ENCODE measurements at places on chromosomes 11 and 22.

- no peak for DNase-seq
Measured at GRCh38 chr11:111417011-111417765, 38.1 kb upstream of the POU2AF1 start.

- no peak for DNase-seq
Measured at GRCh38 chr22:46450931-46451561, 86.4 kb downstream of the CELSR1 start.

GRCh38 chr11:48107188-48107704 is 109.4 kb upstream of the OR4B1 start:
- peak; percentile 36 for DNase-seq

DNA sequence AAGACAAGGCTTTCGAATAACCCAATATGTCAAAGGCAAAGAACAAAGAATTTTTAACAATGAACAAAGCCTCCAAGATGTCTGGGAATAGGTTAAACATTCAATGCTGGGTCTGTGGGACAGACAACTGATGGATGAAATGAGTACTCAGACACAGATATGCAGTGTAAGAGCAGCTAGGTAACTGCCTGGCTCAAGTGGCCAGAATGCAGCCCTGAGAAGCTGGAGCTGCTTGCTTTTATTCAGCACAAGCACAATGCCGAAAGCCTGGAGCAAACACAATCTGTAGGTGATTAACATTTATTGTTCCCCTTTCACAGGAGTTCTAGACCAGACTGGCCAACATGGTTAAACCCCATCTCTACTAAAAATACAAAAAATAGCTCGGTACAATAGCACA is 24.0 kb downstream of the GLYAT start:
- no peak for DNase-seq

GRCh38 chr11:60334005-60334620 is 7.1 kb downstream of the MS4A6E start:
- DNase-seq = peak; percentile 58

- peak; percentile 58 for DNase-seq
Measured at GRCh38 chr11:102322560-102322959, 5.3 kb downstream of the BIRC3 start.

DNA sequence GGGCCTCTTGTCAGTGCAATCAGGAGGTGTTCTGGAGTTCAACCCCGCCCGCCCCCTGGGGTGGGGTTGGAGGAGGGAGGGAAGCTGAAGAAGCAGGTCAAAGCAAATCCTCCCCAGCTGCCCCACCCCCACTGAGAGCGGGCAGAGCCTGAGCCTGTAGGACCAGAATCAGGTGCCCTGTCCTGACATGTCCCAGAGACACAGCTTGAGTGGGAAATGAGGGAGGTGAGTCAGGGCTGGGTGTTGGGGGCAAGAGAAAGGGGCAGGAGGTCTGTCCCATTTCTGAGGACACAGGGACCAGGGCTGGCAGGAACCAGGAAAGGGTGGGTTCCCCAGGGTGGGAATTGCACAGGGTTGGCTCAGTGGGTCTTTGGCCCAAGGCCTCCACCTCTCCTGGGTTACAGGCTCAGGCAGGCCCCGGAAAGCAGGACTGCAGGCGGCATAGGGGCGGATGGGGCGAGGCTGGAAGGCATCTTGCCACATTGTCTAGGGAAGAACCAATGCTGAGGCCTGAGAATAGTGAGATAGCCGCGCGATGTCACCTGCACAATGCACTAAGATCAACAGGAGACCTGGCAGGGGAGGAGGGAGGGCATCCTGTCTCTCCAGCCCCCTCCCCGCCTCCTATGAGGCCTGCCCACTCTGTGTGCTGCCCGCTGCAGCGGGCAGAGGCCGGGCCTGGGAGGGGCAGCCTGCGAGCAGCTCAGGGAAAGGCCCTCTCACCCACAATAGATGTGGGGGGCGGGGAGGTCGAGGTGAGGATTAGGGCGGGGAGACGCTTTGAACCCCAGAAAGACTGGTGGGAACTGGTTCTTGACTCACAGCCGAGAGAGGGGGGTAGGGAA is 32.4 kb downstream of the NECTIN1 start:
- no peak for DNase-seq

- DNase-seq = no peak
Measured at GRCh38 chr11:104968355-104968855, at the start of gene CASP4. Gene CASP4 (minus strand): TSS chr11:104968574. CDS start chr11:104968525, 49 bp downstream.

GRCh38 chr11:64923151-64923661 is 1.3 kb upstream of the PPP2R5B start:
- no peak for DNase-seq

DNA sequence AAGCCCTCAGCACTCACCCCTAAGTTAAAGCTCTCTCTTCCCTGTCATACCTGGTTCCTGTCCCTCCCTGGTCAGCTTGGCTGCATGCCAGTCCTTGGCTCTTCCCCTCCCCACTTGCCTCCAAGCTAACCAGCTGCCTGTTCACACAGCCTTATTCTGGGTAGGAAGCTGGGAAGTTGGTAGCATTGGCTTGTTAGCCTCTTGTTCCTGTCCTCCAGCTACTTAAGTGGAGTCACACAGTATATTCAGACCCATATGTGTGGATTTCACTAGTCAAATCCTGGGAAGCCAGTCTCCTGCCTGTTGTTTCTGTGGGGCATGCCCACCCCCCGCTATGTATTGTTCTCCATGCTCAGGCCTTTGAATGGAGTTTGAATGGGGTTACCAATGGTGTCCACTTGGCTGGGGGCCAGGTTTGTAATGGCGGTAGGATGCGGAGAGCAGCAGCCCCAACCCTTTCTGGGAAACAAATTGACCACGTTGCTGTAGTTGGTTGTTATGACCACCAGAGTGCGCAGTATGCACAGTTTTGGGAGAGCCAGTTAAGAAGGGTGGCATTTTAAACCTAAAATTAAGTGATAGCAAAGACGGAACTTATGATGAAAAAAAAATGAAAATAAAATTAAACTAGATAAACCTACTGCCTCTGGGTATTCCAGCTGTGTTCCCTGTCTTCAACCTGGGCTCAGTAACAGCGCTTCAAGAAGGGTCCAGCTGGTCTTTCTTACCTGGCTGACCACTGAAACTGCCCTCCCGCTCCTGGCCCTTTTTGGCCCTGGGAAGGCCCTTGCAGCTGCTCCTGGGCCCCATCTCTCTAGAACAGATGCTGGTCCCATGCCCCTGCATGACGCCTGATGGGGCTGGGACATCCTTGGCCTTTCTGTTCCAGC is 10.7 kb upstream of the RPS3 start:
- DNase-seq = peak; percentile 85

- DNase-seq = no peak
Measured at GRCh38 chr11:62883673-62884072, 3.0 kb downstream of the SLC3A2 start.

DNA sequence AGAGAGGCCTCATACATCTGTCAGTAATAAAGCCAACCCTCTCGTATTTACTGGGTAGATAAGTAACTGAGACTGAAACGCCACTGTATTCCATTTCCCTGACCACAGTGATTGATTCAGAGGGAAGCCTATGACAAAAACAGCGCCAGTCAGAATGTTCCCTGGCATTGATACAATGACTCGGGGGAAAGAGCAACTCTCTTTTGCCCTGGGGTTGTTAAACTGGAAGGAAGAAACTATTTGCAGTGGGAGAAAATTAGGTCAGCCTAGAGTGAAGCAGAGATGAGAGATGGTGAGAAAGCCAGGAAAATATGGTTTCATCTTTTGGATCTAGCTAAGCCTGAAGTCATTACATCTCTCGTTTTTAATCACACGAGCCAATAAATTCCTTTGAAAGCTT is 48.6 kb upstream of the RBFOX2 start:
- DNase-seq = no peak

- DNase-seq = no peak
Measured at GRCh38 chr11:79344753-79345294, 96.0 kb downstream of the TENM4 start.

GRCh38 chr11:65204143-65204542 is 22.4 kb downstream of the CAPN1 start:
- no peak for DNase-seq

DNA sequence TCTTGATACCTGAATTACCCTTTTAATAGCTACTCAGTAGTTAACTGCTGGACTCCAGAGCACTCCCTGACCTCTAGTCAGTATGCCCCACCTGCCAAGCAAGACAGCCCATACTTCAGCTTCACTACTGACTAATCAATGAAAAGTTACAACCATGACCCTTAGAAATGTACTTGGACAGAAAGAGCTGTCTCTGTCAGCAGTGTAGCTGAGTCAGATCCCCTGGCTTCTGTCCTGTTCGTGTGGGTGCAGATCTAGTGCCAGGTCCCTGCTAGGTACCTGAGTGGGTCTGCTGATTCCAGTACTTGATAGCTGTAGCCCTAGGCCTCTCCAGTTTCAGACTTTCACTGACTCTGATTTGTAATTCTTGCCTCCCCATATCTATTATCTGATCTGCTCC is 265.8 kb upstream of the POU2AF2 start:
- DNase-seq = no peak

GRCh38 chr11:81942646-81943045 is 791.0 kb downstream of the FAM181B start:
- DNase-seq = no peak

DNA sequence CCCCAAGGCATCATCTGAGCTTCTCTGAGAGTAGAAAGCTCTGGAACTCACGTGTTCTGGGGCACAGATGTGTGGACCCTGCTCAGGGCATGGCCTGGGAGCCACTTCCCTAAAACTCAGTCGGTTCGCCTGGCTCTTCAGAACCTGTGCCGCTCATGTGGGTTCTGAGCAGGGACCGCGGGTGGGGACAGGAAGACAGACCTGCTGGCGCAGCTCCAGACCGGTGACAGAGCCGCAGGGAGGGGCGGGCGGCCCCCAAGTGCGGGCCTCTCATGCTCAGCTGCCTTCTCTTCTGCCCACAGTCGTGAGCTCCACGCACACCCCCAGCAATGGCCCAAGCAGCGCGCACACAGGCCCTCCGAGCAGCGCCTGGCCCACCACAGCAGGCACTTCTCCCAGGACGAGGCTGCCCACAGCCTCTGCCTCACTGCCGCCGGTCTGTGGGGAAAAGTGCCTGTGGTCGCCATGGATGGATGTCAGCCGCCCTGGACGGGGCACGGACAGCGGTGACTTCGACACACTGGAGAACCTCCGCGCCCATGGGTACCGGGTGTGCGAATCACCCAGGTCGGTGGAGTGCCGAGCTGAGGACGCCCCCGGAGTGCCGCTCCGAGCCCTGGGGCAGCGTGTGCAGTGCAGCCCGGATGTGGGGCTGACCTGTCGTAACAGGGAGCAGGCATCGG is 24.2 kb downstream of the MUC5AC start:
- no peak for DNase-seq

- DNase-seq = no peak
Measured at GRCh38 chr11:45651841-45652749, 13.3 kb downstream of the CHST1 start.

DNA sequence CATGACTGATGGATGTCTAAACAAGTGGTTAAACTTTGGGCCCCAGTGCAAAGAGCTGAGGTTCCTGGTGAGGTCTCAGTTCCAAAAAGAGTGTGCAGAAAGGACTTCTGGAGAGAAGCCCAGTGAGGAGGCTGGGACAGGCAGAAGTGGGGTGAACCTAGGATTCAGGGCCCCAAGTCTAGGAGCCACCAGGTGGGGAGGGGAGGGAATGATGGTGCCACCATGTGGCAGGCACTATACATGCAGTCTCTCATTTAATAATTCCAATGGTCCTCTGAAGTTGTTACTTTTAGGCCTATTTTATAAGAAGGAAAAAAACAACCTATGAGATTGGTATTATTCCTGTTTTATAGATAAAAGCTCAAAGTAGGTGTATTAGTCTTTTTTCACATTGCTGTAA is 102.0 kb downstream of the INSC start:
- DNase-seq = no peak

GRCh38 chr22:45645526-45646414 is 25.9 kb upstream of the ATXN10 start:
- peak; percentile 71 for DNase-seq

GRCh38 chr22:16601437-16602223 is 9.0 kb upstream of the CCT8L2 start:
- no peak for DNase-seq

DNA sequence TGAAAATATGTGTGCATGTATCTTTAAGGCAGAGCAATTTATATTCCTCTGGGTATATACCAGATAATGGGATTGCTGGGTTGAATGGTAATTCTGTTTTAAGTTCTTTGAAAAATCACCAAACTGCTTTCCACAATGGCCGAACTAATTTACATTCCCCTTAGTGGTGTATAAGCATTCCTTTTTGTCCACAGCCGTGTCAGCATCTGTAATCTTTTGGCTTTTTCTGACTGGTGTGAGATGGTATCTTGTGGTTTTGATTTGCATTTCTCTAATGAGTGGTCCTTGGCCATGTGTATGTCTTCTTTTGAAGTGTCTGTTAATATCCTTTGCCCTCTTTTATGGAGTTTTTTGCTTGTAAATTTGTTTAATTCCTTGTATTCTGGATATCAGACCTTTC is 24.3 kb downstream of the CCDC15 start:
- DNase-seq = no peak

GRCh38 chr11:107549253-107549953 is 16.1 kb downstream of the ALKBH8 start:
- no peak for DNase-seq

DNA sequence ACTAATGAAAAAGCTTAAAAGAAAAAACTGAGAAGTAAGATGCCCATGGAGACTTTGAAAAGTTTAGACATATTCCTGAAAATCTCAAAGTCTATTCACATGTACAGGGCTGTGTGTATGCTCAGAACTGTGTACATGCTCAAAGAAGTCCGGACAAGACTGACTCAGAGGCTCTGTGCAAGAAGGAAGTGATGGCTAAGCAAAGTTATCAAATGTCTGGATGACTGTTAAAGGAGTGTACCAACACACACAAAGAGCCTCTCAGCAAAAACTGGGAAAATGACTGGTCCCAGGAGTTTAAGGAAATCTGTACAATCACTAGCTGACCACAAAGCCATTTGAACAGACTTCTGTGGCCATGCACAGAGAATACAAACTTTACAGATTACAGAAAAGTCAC is 33.1 kb upstream of the ARHGAP32 start:
- no peak for DNase-seq

GRCh38 chr11:46339816-46340215 is 7.4 kb upstream of the DGKZ start:
- no peak for DNase-seq

DNA sequence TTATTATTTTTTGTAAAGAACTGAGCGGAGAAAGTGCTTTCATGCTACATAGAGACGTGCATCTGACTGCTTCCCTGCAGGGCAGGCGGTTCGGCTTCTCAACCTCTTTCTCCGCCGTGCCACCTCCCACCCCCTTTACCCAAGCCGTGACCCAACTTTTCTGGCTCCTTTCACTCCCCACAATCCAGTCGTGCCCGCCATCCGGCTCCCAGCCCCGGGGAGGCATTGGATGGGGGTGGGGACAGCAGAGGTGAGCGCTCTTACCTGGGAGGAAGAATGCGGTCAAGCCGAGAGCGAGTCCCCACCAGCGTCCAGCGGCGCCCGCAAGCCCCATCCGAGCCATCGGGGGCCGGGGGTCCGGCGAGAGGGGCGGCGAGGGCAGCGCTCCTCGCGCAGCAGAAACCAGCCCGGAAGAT is 781 bp downstream of the NECTIN1 start:
- no peak for DNase-seq

GRCh38 chr22:46795140-46795539 is 32.7 kb downstream of the TBC1D22A start:
- DNase-seq = no peak
